ENCODE measurements at places on chromosomes 16 and 17. TPM values are rescaled to one million over a fixed set of nuclear protein-coding genes. Genes with fewer than 3 reads are reported as not detected.

Gene PPM1D
- total RNA-seq: 12.1 TPM

Gene EPOP
- total RNA-seq: 1.2 TPM

Gene ITPRIPL2
- total RNA-seq: 80.6 TPM

Gene CCDC144A
- total RNA-seq: 4.7 TPM

Gene PRSS53
- 2.6 TPM for total RNA-seq

Gene TP53TG3
- total RNA-seq: not detected

Gene MARVELD3
- not detected for total RNA-seq

Gene PTGES3L
- total RNA-seq: 5.5 TPM

Gene ACSM3
- 24.8 TPM for total RNA-seq

Gene SHISA6
- 0.42 TPM for total RNA-seq

GRCh38 chr17:44005527-44006271, 1.3 kb downstream of the NAGS start:
- peak; percentile 6 for ATAC-seq

- no peak for ATAC-seq
Measured at GRCh38 chr17:43810823-43811222, 22.1 kb downstream of the MPP3 start.

GRCh38 chr16:57834936-57835335, 32.6 kb upstream of the KIFC3 start:
- ATAC-seq: no peak

GRCh38 chr17:62966426-62967204, 580 bp downstream of the TANC2 start:
- ATAC-seq: peak; percentile 82

DNA sequence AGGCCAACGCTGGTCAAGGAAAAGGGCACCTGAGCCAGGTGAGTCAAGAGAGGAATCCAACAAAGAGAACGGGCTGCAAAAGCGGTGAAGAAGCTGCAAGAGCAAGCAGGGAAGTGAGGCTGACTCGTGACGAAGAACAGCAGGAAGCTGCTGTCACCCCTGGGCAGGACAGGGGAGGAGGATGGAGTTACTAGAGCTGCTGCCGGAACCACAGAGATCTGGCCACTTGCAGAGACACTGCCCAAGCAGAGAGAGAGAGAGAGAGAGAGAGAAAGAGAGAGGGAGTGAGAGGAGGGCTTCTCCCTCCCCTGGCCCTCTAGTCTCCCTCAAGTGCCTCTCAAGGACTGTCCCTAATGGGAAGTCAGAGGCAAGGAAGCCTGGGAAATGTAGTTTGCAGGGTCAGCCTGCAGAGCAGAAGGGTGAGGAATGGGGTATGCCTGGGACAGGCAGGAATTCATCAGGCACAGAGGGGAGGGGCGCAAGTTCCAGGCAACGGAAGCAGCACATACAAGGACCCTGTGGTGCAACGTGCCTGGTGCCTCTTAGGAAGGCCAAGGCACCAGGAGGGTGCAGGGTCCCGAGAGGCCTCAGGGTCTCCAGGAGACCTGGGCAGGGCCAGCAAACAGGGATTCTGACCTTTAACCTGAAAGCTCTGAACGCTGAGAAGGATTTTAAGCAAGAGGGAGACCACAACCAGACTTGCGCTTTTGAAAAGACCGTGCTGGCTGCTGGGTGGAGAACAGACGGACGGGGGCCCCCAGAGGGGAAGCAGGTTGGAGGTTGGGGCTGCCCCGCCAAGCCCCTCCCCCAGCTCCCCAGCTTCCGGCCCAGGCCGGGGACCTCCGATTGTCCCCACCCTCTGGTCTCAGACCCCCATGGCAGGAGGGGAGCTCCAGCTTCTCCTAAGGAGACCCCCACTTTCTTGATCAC, 45.8 kb upstream of the CIBAR2 start:
- ATAC-seq: no peak

DNA sequence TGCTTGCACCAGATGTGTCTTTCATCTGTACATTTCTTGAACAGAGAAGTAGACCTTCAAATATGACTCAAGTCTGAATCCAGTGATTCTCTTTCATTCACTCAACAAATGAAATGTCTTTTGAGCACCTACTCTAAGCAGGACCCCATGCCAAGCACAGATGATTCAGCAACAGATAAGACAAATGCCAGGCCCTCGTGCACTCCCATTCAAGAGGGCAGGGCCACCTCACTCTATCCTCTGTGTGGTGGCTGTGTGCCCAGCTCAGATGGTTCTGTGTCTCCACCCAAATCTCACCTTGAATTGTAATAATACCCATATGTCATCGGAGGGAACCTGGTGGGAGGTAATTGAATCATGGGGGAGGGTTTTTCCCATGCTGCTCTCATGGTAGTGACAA, 74.1 kb upstream of the NKD1 start:
- no peak for ATAC-seq

GRCh38 chr17:30524847-30525246, 47.6 kb downstream of the GOSR1 start:
- no peak for ATAC-seq

DNA sequence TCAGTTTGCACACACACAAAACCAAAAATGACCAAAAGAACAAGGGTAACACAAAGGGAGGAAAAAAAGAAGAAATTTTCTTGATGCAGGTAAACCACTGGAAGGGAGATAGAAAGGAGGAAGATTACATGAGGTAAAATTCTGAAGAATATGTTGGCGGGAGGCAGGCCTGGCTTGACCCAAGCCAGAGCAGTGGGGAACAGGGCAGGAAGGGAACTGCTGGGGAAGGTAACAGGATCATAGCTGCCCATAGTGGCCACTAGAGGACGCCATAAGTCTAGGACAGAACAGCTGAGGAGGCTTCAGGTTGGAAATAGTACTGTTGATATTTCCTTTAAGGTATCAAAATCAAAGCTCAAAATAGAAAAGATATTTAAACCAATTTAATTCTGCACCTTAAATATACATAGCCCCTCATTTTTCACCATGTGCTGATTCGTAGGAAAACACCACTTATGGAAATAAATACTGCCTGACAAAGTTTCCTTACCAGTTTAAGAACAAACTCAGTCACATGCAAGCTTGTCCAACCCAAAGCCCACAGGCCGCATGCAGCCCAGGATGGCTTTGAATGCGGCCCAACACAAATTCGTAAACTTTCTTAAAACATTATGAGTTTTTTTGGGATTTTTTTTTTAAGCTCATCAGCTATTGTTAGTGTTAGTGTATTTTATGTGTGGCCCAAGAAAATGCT, 15.5 kb downstream of the VPS35 start:
- ATAC-seq: peak; percentile 53

DNA sequence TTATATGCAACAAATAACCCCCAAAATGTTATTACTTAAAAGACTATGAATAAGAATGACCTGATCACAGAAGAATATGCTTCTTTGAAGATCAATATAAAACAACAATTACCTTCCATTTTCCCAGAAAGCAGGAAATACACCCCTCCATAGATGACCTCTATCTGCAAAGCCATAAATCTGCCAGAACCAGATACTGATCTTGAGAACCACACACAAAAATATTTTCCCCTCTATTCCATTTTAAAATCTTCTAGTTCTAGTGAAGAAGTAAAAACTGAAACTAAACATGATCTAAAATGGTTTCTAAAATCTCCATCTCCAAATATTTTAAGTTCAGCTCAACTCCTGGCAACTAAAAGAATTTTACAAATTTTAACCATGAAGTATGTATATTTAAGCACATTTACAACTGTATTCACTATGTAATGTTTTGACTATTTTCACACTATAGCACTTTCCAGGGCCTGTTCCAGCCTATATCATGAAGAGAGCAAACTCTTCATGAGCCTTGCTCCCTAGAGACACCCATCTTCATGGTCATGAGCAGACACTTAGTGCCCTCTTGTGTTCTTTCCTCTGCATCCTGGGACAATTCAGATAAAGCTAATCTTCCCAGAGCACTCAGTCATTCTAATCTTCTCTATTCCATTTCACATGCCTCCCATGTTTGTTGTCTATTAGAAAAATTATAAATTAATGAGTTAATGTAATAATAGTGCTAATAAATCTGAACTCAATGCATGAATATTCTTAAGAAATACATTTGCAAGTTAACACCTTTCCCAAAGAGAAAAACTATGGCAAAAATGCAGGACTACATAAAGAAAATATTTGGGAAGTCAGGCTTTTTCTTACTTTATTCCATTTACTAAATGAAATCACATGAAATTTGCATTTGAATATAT, 87.0 kb downstream of the HELZ start:
- no peak for ATAC-seq

GRCh38 chr17:74135391-74136167, 67.9 kb upstream of the RPL38 start:
- ATAC-seq: no peak

- ATAC-seq: no peak
Measured at GRCh38 chr17:7083592-7083991, 3.5 kb upstream of the CLEC10A start.

DNA sequence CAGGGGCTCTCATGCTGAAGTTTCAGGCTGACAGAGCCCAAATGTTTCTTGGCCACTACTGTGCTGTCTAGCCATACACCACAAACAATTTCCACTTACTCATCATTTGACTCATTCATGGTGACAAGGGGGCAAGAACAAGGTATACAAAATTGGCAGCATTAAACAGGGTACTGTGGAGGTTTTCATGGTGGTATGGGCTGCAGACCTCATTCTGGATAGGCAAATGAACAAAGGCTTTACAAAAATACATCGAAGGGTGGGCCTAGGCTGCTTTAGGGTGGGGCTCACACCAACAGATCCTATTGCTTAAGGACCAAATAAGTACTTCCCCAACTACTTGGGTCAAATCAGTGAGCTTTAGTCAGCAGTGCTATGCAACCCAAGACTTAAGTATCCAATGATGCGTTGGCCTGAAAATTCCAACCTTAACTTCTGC, 53.0 kb downstream of the N4BP1 start:
- no peak for ATAC-seq

DNA sequence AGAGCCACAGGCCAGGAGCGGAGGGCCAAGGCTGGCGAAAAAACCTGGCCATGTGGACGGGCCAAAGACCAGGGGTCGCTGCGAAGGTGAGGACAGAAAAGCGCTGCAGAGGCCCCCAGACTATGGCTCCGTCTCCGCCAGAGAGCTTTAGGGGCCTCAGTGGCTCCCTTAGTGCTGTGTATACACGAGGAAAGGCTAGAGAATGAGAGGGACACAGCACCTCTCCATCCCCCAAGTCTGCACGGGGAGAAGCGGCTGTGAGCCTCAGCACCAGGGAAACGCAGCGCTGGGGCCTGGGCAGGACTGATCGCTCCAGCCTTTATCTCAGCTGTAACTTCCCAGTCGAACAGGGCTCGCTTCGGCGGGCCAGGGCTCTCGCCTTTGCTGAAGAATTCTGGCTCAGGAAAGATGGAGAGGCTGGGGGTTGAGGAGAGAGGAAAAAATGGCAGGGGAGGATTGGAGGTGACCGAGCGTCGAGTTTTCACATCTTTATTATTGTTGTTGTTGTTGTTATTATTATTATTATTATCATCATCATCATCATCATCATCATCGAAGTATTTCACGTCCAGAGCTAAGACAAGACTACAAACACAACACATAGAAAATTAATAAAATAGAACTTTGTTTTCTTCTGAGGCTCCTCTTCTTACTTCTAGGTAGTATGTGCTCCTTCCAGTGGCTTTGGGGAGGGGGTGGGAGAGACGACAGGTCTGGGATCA, 1.9 kb upstream of the HOXB5 start:
- no peak for ATAC-seq

- no peak for ATAC-seq
Measured at GRCh38 chr16:48617104-48617705, 7.2 kb upstream of the N4BP1 start.

DNA sequence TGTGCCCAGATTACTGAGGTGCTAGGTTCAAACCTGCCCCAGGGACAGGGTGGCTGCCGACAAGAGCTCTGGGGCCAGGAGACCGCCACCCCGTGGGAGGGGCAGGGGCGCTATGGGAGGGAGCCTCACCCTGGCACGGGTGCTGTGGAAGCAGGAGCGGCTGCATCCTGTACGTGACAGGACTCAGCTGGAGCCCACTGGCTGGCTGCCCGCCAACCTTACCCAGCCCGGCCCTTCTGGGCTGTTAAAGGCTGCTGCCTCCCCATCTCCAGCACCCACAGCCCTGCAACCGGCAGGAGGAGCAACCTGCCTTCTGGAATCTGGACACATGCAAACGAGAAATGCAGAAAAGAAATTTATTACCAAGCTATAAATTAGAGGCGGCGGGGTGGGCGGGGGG, 11.2 kb downstream of the PAM16 start:
- peak; percentile 54 for ATAC-seq

- ATAC-seq: no peak
Measured at GRCh38 chr17:69417545-69418483, 3.3 kb downstream of the MAP2K6 start.

GRCh38 chr17:3979290-3979611, 15.0 kb upstream of the ATP2A3 start:
- no peak for ATAC-seq

DNA sequence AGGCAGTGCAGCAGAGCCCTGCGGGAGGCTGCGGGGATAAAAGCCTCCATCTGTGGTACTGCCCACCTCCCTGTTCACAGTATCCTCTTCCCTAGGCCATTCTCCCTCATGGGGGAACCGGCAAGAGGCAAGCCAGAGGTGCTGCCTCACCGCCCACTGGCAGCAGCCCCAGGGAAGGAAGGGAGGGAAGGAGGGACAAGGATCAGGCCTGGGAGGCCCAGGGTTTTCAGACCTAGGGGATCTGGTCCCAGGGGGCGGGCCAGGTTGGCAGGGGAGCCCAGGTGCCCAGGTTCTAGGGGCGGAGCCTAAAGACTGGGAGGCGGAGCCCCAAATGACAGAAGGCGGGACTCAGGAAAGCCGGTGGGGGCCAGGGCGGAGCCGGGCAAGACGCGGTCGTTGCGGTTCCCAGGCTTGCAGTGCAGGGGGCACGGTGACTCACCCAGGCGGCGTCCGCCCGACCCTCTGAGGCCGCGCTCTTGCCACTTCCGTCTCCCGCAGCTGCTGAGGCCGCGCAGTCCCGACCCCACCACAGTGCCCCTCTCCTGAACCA, 3.0 kb upstream of the MTMR4 start:
- ATAC-seq: no peak

DNA sequence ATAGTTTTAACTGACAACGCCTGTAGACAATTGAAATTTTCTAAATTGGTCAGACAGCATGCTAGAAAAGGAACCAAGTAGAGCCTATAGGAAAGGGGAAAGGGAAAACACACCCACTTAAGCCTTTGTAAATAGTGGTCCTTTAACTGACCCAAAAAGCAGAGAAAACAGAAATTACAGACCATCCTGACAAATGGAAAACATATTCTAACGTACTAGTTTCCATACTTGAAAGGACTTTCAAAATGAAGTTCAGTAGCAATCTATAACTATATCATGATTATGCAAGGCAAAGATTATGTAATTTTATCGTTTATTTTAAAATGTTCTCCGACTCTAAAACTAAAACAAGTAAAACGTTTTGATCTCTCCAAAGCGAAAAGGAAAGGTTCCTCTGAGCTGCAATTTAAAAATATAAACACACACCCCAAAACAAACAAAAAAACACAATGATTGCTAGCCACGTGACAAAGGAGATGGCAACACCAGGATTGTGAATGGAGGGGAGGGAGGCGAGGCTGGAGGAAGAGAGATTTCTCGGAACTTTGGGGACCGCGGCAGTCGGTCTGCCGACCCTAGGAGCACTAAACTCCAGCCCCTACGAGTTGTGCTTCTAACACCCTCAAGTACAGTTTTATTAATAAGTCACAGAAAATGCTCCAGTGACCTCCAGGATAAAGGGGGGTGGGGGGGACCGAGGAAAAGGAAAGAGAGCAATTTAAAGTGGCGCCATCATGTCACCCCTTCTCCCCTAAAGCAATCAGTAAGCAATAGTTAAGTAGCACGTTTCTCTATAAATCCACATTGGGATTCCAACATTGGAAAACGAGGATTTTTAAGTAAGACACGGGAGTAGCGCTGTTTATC, 1.7 kb downstream of the KANSL1 start:
- ATAC-seq: no peak
